ENCODE measurements at places on chromosomes 5 and 9. TPM values are rescaled to one million over a fixed set of nuclear protein-coding genes. Genes with fewer than 3 reads are reported as not detected.
A peak's percentile ranks its signal among the peaks of the same experiment; 100 is the strongest.

Gene PCDHA6
- 0.14 TPM for total RNA-seq

Gene ARL14EPL
- total RNA-seq = 1.7 TPM

Gene ENHO
- not detected for total RNA-seq

Gene GRIN1
- total RNA-seq = not detected

Gene C9
- not detected for total RNA-seq

Gene SGCD
- total RNA-seq = 20.4 TPM

Gene SMIM27
- 4.1 TPM for total RNA-seq

Gene PRELID2
- total RNA-seq = 27.9 TPM

Gene EEIG1
- total RNA-seq = 20.4 TPM

Gene SYNPO
- 191 TPM for total RNA-seq

Gene PTGS1
- 10.8 TPM for total RNA-seq

GRCh38 chr5:173726846-173727557 is 110.6 kb upstream of the BOD1 start:
- H3K4me3 ChIP-seq = no peak overlapping the region
- no peaks in the 10 kb centered on the region for H3K36me3 ChIP-seq
- no peaks in the 10 kb centered on the region for H3K4me1 ChIP-seq
- no peaks in the 10 kb centered on the region for H3K27me3 ChIP-seq
- no peak overlapping the region for H3K27ac ChIP-seq

GRCh38 chr5:151345808-151346478 is 1.4 kb downstream of the SLC36A2 start:
- peaks cover 8% of the 10 kb centered on the region for H3K4me1 ChIP-seq
- no peak overlapping the region for H3K27ac ChIP-seq
- H3K4me3 ChIP-seq = no peak overlapping the region

GRCh38 chr5:169095410-169095960 is 205.5 kb downstream of the SLIT3 start:
- no peak overlapping the region for H3K27ac ChIP-seq
- no peak overlapping the region for H3K4me3 ChIP-seq
- no peaks in the 10 kb centered on the region for H3K27me3 ChIP-seq
- peaks cover 40% of the 10 kb centered on the region for H3K4me1 ChIP-seq

DNA sequence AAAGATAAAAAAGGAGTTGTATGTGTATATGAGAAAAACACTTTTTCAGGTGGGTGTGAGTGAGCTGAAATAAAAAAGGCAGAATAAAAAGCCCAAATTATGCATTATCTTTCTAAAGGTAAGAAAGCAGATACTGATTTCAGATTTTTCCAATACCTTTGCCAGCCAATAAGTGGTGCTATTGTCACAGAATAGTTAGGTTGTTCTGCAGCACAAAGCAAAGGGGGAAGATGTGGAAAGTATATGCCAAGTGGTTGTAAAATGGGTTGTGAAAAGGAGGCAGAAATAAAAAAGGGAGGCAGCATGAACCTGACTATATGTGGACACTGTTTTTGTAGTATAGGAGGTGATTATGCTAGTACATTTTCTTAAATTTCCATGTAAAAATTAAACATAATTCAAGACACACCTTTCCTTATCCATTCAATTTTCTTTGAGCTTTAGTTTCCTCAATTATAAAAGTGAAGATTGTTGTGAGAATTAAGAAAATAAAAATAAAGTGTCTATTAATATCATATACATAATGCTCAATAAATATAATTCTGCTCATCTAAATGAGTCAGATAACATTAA is 106.7 kb downstream of the SMIM15 start:
- no peak overlapping the region for H3K4me3 ChIP-seq
- H3K27ac ChIP-seq = no peak overlapping the region
- no peaks in the 10 kb centered on the region for H3K27me3 ChIP-seq
- H3K4me1 ChIP-seq = peaks cover 6% of the 10 kb centered on the region
- no peaks in the 10 kb centered on the region for H3K36me3 ChIP-seq

DNA sequence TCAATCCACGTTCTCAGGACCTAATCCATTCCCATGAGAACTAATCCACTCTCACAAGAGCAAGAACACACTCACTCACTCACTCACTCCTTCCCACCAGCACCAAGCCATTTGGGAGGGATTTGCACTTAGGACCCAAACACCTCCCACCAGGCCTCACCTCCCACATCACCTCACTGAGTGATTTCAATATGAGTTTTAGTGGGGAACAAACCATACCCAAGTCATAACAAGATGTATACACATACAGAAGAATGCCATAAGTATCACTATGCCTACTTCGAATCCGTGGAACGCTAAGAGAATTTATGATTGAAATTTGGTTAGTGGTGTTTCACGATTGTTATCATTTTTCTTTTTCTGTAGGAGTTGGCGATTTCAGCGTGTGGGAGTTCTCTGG is 29.3 kb upstream of the CTSL start:
- no peaks in the 10 kb centered on the region for H3K4me1 ChIP-seq
- no peaks in the 10 kb centered on the region for H3K27me3 ChIP-seq
- DNase-seq = no peak
- H3K4me3 ChIP-seq = no peak overlapping the region
- H3K27ac ChIP-seq = no peak overlapping the region

DNA sequence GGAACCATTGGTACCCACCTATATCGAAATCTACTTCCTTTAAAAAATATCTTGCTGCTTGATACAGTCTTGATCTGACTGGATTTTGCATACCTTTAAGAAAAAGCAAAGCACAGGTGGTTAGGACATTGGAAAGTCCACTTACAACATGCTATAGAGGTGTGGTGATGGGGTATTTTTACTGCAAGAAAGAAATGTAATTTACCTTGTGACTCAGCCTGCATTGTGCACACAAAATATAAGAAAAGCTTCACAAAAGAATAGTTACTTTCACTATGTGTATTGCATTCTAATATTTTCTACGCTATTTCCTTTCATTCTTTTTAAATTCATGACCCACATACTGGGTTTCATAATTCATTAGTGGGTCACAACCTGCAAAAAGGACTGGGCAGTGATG is 236.2 kb upstream of the RASEF start:
- no peak overlapping the region for H3K4me3 ChIP-seq
- no peak overlapping the region for H3K27ac ChIP-seq
- H3K36me3 ChIP-seq = no peaks in the 10 kb centered on the region
- no peak for DNase-seq

DNA sequence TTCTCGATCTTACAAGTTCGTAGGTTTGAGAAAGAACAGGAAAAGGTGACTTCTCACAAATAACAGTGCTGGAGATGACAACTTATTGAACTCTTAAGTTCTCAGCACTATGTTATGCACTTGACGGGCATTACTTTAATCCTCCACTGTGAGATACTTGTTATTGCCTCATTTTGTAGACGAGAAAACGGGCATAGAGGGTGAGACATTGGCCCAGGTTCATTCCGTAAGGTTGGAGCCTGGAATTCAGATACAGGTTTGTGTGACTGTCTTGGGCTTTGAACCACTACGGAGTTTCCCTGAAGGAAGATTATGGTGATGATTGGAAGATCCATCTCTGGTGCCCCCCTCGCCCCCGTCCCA is 657 bp downstream of the MAT2B start:
- H3K4me1 ChIP-seq = peaks cover 37% of the 10 kb centered on the region
- H3K4me3 ChIP-seq = peak overlapping the region; percentile 87
- no peaks in the 10 kb centered on the region for H3K27me3 ChIP-seq
- no peak for DNase-seq
- H3K36me3 ChIP-seq = no peaks in the 10 kb centered on the region
- H3K27ac ChIP-seq = peak overlapping the region; percentile 96

GRCh38 chr5:131541762-131542161 is 93.3 kb downstream of the RAPGEF6 start:
- no peak overlapping the region for H3K4me3 ChIP-seq
- no peak for DNase-seq
- H3K4me1 ChIP-seq = no peaks in the 10 kb centered on the region
- H3K27me3 ChIP-seq = no peaks in the 10 kb centered on the region

DNA sequence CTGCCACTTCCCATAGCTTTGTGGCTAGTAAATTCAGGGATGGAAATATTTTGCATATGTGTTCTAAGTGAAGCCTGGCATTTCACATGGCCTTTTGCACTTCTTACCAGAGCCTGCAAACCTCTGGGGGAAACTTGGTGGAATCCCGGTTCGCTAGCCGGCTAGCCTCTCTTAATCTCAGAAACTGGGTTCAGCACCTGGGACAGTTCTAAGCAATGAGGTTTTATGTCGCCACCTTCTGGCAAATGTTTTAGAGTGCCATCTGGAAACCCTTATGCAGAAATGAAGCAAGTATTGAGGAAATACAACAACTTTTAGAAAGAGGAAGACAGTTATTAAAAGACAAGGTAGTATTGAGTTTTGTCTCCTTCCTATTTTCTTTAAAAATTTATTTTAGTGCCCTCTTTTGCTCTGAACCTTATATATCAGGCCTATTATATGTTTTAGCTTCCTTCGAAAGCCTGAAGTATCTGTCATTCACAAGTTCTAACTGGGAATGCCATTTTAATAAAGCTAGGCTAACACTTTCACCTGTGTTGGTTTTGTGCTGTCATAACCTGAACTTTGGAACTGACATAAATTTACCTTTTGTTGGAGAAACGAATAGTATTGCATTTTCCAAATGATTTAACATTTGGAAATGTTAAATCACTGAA is 963 bp upstream of the HTR1A start:
- H3K36me3 ChIP-seq = no peaks in the 10 kb centered on the region
- no peak for DNase-seq

DNA sequence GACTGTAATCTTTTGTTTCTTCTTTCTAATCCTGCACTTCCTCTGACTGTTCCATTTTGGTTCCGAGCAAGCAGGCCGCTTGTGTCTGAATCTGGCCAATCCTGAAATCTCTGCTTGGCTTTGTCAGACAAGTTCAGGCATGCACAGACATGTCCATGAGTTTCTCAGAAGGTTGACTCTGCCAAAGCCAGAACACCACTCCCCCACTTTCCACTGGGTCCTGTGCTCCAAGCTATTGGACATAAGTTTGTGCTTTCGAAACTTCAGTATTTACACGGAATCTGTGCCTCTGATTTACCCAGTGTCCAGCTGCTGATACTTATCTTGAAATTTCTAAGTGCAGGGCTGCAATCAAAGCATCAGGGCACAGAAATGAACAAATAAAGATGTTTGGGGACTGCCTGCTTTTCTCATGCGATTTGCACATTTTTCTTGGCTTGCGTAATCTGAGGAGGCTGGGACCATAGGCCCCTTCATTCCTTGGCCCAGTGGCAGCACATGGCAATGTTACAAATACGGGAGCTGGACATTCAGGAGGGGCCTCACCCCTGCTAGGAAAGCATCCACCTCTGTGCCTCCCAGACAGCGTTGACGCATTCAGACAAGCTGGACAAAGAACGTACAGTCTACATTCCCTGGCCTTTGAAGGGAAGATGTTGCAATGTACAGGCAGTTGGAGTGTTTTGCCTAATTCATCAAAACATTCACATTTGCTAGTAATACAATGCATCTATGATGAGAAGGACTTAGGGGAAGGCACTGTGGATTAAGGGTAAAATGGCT is 209.2 kb upstream of the PAPPA start:
- peak; percentile 71 for DNase-seq
- H3K4me3 ChIP-seq = peak overlapping the region; percentile 39
- peaks cover 42% of the 10 kb centered on the region for H3K4me1 ChIP-seq
- no peaks in the 10 kb centered on the region for H3K36me3 ChIP-seq

DNA sequence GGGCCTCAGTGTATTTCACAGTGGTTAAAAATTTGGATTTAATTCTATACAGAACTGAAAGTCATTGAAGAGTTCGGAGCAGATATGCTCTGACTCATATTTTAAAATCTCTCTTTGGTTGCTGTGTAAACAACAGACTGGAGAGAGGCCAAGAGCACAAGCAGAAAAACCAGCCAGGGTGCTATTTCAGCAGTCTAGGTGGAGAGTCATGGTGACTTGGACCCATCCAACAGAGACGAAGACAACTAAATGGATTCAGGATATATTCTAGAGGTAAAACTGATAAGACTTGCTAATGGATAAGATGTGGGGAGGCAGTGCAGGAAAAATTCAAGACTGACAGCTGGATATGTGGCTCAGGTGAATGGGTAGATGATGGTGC is 168.9 kb downstream of the MAPKAP1 start:
- no peak overlapping the region for H3K27ac ChIP-seq
- no peaks in the 10 kb centered on the region for H3K27me3 ChIP-seq
- no peaks in the 10 kb centered on the region for H3K36me3 ChIP-seq
- no peak overlapping the region for H3K4me3 ChIP-seq

DNA sequence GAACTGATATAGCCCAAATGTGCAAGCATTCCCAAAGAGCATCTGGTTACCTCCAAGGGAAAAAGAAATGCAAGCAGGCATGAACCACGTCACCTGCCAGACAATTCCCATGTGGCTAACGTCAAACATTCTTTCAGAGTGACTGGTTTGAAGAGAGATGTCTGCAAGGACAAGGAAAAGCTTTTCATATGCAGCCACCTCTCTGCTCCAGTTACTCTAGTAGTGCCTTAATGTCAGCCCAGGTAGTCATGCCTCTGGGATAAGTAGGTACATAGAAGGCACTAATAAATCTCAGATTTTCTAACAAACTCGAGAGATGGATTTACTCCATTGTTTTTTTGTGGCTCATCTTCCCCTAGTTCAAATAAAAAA is 96.8 kb upstream of the IFNK start:
- DNase-seq = no peak
- H3K27ac ChIP-seq = no peak overlapping the region
- no peaks in the 10 kb centered on the region for H3K27me3 ChIP-seq
- no peaks in the 10 kb centered on the region for H3K36me3 ChIP-seq
- no peak overlapping the region for H3K4me3 ChIP-seq
- H3K4me1 ChIP-seq = peaks cover 20% of the 10 kb centered on the region

GRCh38 chr5:66639037-66639436 is 42.8 kb downstream of the MAST4 start:
- H3K4me1 ChIP-seq = no peaks in the 10 kb centered on the region
- H3K27me3 ChIP-seq = no peaks in the 10 kb centered on the region
- no peaks in the 10 kb centered on the region for H3K36me3 ChIP-seq
- no peak for DNase-seq
- H3K4me3 ChIP-seq = no peak overlapping the region

GRCh38 chr9:6788162-6789016 is 30.6 kb downstream of the KDM4C start:
- DNase-seq = no peak
- H3K4me1 ChIP-seq = peaks cover 16% of the 10 kb centered on the region
- H3K4me3 ChIP-seq = no peak overlapping the region
- H3K27me3 ChIP-seq = no peaks in the 10 kb centered on the region
- no peaks in the 10 kb centered on the region for H3K36me3 ChIP-seq

GRCh38 chr5:136249678-136250266 is 56.8 kb upstream of the SMIM32 start:
- H3K4me3 ChIP-seq = no peak overlapping the region
- no peaks in the 10 kb centered on the region for H3K36me3 ChIP-seq
- H3K4me1 ChIP-seq = peaks cover 12% of the 10 kb centered on the region
- no peak overlapping the region for H3K27ac ChIP-seq

- no peaks in the 10 kb centered on the region for H3K27me3 ChIP-seq
- no peak for DNase-seq
- no peaks in the 10 kb centered on the region for H3K4me1 ChIP-seq
- H3K27ac ChIP-seq = no peak overlapping the region
These were observed 479.5 kb upstream of the SMARCA2 start for GRCh38 chr9:1535599-1535998.

GRCh38 chr5:150070821-150071220 is 15.5 kb downstream of the CSF1R start:
- H3K27ac ChIP-seq = no peak overlapping the region
- no peaks in the 10 kb centered on the region for H3K36me3 ChIP-seq
- no peaks in the 10 kb centered on the region for H3K27me3 ChIP-seq

- H3K27me3 ChIP-seq = no peaks in the 10 kb centered on the region
- H3K4me1 ChIP-seq = no peaks in the 10 kb centered on the region
- no peaks in the 10 kb centered on the region for H3K36me3 ChIP-seq
- no peak overlapping the region for H3K27ac ChIP-seq
- no peak overlapping the region for H3K4me3 ChIP-seq
These were observed 224.8 kb upstream of the TBC1D2 start for GRCh38 chr9:98479967-98480847.

- peak overlapping the region; percentile 97 for H3K4me3 ChIP-seq
- no peaks in the 10 kb centered on the region for H3K27me3 ChIP-seq
- peaks cover 8% of the 10 kb centered on the region for H3K4me1 ChIP-seq
- H3K36me3 ChIP-seq = no peaks in the 10 kb centered on the region
- H3K27ac ChIP-seq = peak overlapping the region; percentile 75
These were observed 1.0 kb downstream of the AGTPBP1 start for GRCh38 chr9:85740787-85741094.
